T-cell (primary cell): ENCODE measurements at places on chromosomes 7 and 10.

DNA sequence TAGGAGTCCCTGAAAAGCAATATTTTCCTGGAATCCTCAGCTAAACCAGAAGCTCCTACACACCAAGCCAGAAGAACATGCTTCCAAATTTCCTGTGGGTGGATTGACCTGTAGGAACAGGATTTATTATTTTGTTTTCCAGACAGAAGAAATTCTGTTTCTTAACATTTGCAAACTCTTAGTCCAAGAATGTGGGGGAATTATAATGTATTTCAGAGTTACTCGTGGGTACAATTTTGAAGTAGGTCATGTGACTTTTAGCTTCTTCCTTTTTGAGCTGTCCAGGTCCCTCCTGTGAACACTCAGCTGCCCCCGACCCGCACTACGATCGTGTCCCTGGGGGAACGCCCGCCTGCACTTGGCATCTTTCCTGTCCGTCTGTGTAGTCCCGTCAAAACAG lies 27.7 kb upstream of the VIPR2 start:
- H3K4me3 ChIP-seq = no peak overlapping the region
- H3K4me1 ChIP-seq = peaks cover 16% of the 10 kb centered on the region
- no peaks in the 10 kb centered on the region for H3K27me3 ChIP-seq
- DNase-seq = no peak

- H3K4me3 ChIP-seq = no peak overlapping the region
- no peaks in the 10 kb centered on the region for H3K4me1 ChIP-seq
- H3K27me3 ChIP-seq = no peaks in the 10 kb centered on the region
- H3K36me3 ChIP-seq = no peaks in the 10 kb centered on the region
- DNase-seq = no peak
Observed at GRCh38 chr7:117408831-117409230, 18.5 kb downstream of the ASZ1 start.

GRCh38 chr10:112767156-112767555 lies 182.9 kb upstream of the TCF7L2 start:
- H3K4me1 ChIP-seq = no peaks in the 10 kb centered on the region
- H3K27ac ChIP-seq = no peak overlapping the region
- no peaks in the 10 kb centered on the region for H3K27me3 ChIP-seq
- no peak overlapping the region for H3K4me3 ChIP-seq

DNA sequence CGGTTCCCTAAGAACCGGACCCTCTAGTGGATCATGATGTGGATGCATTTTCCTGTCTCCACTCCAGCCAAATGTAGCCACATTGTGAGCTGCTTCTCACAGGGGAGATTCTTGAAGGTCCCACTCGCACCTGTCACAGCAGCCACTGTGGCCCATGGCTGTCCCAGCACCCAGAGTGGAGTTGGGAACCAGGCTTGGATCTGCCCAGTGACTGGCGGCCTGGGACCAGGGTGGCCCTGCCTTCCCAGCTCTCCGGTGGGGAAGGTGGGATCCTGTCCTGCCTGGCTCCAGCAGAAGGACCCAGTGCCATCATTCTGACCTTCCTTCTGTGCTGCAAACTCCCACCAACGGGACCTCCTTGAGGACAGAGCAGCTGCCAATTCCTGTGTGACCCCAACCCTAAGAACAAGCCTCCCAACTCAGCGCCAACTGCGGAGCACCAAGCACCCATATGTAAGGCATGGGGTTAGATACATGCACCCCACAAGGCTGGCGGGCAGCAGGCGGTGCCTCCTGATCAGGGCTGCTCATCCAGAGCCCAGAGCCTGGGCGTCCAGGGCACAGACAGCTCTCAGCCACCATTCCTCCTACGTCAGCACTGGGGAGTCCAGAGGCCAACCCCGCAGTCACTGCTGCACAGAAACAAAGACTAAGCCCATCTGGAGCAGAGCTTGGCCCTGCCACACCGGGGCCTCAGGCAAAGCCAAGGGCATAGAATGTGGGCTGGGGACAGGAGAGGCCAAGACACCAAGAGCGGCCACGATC lies 28.8 kb downstream of the EBF3 start:
- no peak for DNase-seq
- no peaks in the 10 kb centered on the region for H3K36me3 ChIP-seq
- no peak overlapping the region for H3K4me3 ChIP-seq
- no peaks in the 10 kb centered on the region for H3K4me1 ChIP-seq

DNA sequence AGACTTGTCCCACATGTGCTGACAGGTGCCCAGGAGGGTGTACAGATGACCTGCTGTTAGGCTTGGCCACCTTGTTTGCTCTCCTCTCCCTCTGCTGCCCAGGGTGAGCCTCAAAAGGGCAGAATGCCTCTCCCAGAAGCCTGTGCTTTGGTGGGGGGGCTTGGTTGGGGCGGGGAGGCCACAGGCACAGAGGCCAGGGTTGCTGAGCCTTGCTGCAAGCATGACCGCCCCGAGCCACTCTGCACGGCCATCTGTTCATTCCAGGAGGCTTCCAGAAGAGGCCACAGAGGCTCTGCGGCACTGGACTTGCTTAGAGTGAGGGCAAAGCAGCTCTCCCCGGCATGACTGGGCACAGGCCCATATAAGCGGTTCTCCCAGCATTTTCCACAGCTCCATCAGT lies 190.8 kb downstream of the GLRX3 start:
- H3K27me3 ChIP-seq = peaks cover 11% of the 10 kb centered on the region
- H3K4me3 ChIP-seq = no peak overlapping the region
- H3K4me1 ChIP-seq = no peaks in the 10 kb centered on the region
- no peaks in the 10 kb centered on the region for H3K36me3 ChIP-seq
- no peak overlapping the region for H3K27ac ChIP-seq
- DNase-seq = no peak

GRCh38 chr7:47179812-47180515 lies 401.9 kb downstream of the TNS3 start:
- no peak for DNase-seq
- no peaks in the 10 kb centered on the region for H3K27me3 ChIP-seq
- no peak overlapping the region for H3K4me3 ChIP-seq
- no peak overlapping the region for H3K27ac ChIP-seq
- H3K4me1 ChIP-seq = no peaks in the 10 kb centered on the region
- no peaks in the 10 kb centered on the region for H3K36me3 ChIP-seq

GRCh38 chr7:115953592-115954255 lies 76.8 kb downstream of the TFEC start:
- no peaks in the 10 kb centered on the region for H3K4me1 ChIP-seq
- H3K36me3 ChIP-seq = no peaks in the 10 kb centered on the region
- DNase-seq = no peak
- no peak overlapping the region for H3K27ac ChIP-seq
- H3K4me3 ChIP-seq = no peak overlapping the region

DNA sequence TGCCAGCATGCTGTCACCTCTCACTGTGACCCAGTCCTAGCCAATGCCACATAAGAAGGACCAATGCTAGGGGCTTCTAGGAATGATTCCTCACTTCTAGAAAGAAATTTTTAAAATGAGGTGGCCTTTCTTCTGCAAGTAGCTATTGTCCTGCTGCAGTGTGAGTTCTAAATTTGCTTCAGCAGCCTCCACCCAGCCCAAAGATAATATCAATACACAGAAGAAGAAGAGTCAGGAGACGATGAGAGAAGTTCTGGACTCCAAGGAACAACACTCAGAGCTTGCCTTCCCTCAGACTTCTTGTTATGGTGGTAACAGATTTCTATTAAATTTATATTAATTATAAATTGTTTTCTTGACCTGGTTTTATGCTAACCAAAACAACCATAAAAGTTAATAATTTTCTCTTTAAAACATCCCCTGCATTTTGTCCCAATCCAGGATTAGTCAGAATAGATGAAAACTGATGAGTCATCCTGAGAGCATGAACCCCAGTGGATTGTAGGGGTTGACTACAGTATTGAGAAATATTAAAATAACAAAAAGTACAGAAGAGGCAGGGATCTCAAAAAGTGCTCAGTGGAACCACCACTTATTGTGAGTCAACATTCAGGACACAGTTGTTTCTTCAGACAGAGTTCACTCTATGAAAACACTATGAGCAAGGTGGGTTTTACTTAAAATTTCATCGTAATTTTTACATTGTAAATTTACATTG lies 29.6 kb upstream of the AKR1C2 start:
- no peaks in the 10 kb centered on the region for H3K4me1 ChIP-seq
- H3K4me3 ChIP-seq = no peak overlapping the region
- H3K27me3 ChIP-seq = no peaks in the 10 kb centered on the region
- DNase-seq = no peak
- H3K36me3 ChIP-seq = no peaks in the 10 kb centered on the region

- H3K27ac ChIP-seq = no peak overlapping the region
- H3K4me3 ChIP-seq = no peak overlapping the region
- peaks cover 10% of the 10 kb centered on the region for H3K27me3 ChIP-seq
- H3K4me1 ChIP-seq = no peaks in the 10 kb centered on the region
- no peaks in the 10 kb centered on the region for H3K36me3 ChIP-seq
Observed at GRCh38 chr10:23657677-23658076, 218.8 kb downstream of the OTUD1 start.

DNA sequence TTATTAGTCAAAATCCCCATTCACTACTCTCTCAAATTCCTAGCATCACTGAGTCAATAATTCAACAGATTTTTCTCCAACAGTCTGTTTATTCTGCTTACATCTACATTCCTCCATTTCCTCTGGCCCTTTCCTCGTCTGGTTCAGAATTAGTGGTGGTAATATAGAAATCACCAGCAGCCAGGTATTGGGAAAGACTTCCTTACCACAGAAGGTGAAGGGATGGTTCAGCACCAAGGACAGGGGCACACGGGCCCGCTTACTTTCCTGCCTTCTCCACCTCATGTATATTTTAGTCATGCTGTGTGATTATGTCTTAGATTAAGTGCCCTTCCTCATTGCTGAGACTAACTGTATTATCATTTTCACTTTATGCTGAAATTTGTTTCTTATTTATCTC lies 70.4 kb upstream of the APBB1IP start:
- no peaks in the 10 kb centered on the region for H3K36me3 ChIP-seq
- no peak overlapping the region for H3K4me3 ChIP-seq
- H3K4me1 ChIP-seq = no peaks in the 10 kb centered on the region
- no peak overlapping the region for H3K27ac ChIP-seq
- H3K27me3 ChIP-seq = no peaks in the 10 kb centered on the region

GRCh38 chr10:11699550-11700097 lies 42.6 kb upstream of the ECHDC3 start:
- H3K27me3 ChIP-seq = no peaks in the 10 kb centered on the region
- no peak for DNase-seq
- peaks cover 8% of the 10 kb centered on the region for H3K4me1 ChIP-seq
- no peak overlapping the region for H3K27ac ChIP-seq
- no peak overlapping the region for H3K4me3 ChIP-seq
- H3K36me3 ChIP-seq = no peaks in the 10 kb centered on the region

DNA sequence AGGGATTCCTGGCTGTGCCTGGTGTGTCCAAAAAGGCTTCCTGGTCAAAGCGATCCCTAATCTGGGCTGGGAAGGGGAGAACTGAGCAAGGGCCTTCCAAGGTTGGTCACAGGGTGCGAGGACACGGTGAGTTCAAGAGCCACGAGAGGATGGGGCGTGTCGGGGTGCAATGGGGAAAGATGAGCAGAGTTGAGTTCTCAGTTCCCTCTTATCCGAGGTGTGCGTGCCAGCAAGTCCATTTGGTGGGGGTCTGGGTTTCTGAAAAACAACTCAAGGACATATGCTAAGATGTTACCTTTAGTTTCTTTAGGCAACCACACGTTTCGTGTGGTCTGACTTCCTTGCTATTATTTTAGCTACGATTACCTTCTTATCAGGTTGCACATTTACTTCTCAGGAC lies 1.3 kb downstream of the ZNF775 start:
- peaks cover 1% of the 10 kb centered on the region for H3K36me3 ChIP-seq
- DNase-seq = no peak
- H3K27ac ChIP-seq = no peak overlapping the region
- no peaks in the 10 kb centered on the region for H3K27me3 ChIP-seq

DNA sequence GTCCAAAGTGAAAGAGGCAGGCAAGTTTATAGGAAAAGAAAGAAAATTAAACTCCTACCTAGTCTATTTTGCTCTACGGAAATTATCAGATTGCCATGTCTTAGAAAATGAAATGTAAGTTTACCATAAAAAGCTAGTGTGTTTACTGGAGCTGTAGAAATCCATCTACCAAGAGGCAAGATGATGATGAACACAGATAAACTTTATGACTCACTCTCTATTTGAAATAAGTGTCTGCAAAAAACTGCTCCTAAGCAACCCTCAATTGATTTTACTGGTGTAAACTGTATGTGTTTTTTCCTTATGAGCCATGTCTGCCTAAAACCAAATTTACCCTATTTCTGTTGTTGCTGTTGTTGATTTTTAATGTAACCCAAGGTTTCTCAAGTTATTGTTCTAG lies 73.8 kb upstream of the TMEM106B start:
- H3K4me3 ChIP-seq = no peak overlapping the region
- DNase-seq = no peak
- no peaks in the 10 kb centered on the region for H3K36me3 ChIP-seq
- no peaks in the 10 kb centered on the region for H3K4me1 ChIP-seq
